ENCODE measurements at places on chromosomes 1 and 21.

GRCh38 chr1:205065666-205066065, 18.6 kb downstream of the TMEM81 start:
- no peak for DNase-seq

DNA sequence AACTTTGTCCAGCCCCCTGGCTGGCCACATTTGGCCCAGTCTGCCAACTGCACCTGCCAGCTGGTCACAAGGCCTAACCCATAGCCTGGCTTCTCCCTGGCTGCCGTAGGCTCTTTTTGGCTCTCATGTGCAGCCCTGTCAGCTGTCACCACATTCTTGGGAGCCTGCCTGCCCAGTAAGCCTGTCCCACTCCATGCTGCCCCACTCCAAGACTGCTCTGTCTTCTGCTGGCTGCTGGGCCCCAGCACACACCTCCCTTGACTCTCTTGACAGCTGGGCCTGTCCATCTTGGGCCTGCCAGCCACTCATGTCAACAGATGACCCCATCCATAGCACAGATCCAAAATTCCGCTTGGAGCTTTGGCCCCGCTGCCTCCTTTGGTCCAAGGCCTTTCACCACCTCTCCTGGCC, 74.3 kb upstream of the EDN2 start:
- DNase-seq = no peak

DNA sequence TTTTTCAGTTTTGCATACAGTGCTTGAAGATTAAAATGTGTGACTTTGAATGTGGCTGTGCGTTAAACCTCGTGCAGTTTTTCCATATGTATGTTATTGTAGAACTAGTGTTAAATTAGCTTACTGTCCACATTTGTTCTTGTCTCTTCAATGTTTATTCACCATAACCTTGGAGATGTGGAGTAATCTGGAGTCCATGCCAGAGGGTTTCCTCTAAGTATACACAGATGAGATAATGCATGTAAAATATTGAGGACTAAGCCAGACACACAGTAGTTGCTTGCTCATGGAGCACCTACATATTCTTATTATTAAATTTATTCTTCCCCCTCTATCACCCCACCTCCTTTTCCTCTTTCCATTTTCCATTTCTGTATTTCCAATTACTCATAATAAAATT, 7.7 kb upstream of the GIPC2 start:
- no peak for DNase-seq

GRCh38 chr1:153652805-153653500, 5.5 kb upstream of the SNAPIN start:
- DNase-seq = no peak

- DNase-seq = no peak
Measured at GRCh38 chr1:8533907-8534306, 216.0 kb downstream of the SLC45A1 start.

GRCh38 chr1:88058205-88058604, 625.9 kb upstream of the PKN2 start:
- DNase-seq = no peak

- no peak for DNase-seq
Measured at GRCh38 chr1:181073638-181074037, 14.9 kb upstream of the IER5 start.

DNA sequence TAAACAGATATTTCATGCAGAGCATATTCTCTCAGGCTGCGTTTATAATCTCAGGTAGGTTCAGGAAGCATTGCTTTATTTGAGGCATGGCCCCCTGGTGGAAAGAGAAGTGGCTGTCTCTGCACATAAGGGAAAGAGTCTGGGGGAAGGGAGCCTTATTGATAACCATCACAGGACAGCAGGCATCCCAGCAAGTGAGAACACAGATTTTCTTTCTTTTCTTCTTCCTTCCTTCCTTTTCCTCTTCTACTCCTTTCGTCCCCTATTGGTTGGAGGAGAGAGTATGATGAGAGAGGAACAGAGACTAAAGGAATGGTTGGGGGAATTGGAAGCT, 21.9 kb downstream of the TSNAX start:
- peak; percentile 7 for DNase-seq

DNA sequence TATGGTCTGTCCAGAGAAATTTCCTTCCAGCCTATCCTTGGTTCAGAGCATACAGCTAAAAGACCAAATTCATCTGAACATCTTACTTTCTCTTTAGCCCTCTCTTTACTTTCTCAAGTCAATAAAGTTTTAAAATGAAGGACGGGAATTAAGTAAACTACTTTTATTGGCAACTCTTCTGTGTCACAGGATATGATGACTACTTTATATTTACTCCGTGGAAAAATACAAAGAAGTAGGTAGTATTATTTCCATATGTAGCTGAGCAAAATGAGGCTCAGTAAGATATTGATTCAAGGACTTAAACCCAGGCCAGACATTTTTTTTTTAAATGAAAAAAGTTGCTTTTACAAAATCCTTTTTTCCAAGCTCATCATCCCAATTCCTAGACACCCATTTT, 151.2 kb upstream of the DPYD start:
- DNase-seq = no peak

GRCh38 chr1:230910755-230911117, 42.4 kb upstream of the C1orf198 start:
- no peak for DNase-seq

DNA sequence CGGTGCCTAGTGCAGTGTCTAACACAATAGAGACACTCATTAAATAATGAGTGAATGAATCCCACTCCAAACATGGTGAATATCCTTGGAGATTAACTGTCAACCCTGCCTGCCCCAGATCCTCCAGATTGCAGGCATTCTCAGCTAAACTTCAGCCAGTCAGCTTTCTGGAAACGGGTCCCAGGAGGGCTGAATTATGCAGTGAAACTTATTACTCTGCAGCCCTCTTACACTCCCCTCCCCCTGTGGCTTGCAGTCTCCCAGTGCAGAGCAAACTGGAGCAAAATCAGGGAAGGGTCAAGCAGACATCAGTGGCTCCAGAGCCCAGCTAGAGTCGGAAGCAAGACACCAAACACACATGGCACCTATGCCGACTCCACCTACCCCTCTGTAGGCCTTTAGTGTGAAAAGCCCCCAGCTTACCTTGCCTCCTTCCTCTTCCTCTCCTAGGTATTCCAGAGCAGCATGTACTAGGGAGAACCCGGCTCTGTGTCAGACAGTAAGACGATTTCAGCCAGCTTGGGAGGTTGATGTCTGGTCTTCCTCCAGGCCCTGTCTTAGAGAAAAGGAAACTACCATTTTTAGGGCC, 6.5 kb upstream of the RGS16 start:
- DNase-seq = no peak

GRCh38 chr1:56563568-56563967, 15.8 kb downstream of the PLPP3 start:
- no peak for DNase-seq

GRCh38 chr21:28336314-28336713, 656.4 kb downstream of the LTN1 start:
- DNase-seq = peak; percentile 30

DNA sequence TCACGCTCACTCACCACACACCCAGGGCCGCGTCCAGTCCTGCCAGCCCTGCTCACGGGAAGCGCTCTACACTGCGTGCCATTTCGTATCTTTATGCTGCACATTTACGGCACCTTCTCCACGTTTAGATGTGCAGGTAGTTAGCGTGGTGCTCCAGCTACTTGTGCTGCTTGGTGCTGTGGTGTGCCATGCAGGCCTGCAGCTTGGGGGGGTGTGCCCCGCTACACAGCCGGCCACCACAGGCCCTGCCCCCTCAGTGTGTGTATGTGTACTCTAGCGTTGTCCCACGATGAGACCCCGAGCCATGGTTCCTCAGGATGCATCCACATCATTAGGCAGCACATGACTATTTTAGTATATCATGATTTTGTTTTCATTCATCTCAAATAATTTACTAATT, 38.3 kb downstream of the SNAP47 start:
- DNase-seq = no peak

DNA sequence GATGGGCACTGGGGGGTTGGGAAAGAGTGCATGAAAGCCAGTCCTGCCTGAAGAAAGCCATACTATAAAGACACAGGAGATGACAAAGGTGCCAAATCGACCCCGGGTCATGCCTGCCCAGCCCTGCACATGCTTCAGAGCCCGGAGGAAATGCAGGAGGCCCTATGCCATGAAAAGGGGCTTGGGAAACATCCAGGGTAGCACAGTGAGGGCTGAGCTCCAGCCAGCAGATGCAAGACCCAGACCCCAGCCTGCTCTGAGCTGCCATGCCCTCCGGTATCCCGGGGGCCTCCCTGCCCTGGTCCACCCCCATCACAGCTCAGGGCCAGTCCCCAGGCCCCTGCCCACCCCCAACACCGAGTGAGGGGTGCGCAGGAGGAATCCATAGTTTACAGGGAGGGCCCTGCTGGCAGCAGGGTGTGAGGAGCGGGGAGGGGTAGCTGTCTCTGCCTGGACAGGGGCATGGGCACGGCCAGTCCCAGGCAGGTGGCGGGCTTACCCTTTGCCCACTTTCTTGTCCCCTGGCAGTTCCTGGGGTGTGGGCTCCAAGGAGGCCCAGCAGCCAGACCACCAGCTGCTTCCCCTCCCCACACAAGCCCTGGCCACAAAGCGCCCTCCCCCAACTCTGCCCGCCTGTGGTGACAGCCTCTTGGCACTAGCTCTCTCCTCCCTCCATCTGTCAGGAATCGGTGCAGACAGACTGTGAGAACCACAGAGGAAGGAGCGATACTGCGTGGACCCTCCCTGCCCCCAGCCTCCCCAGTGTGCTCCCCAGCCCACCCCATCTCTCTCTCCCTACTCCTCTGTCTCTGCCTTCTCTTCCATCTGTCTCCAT, 16.8 kb downstream of the LRP8 start:
- DNase-seq = no peak

DNA sequence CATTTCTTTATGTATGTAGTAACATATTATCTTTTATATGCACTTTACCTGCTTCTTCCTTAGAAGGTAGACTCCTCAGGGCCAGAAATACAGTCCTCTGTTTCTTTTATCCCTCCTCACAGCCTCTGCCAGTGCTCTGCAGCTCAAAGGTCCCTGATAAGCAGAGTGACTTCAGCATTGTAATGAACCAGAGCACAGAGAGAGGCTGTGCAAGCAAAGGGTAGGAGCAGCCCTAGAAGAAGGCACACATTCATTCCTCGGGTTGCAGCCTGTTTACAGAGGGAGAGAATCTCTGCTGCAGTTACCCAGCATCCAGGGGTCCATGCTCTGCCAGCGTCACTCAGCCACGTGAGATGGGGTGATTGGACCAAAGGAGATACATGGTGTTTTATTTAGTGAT, 101.1 kb downstream of the RHOU start:
- DNase-seq = no peak

DNA sequence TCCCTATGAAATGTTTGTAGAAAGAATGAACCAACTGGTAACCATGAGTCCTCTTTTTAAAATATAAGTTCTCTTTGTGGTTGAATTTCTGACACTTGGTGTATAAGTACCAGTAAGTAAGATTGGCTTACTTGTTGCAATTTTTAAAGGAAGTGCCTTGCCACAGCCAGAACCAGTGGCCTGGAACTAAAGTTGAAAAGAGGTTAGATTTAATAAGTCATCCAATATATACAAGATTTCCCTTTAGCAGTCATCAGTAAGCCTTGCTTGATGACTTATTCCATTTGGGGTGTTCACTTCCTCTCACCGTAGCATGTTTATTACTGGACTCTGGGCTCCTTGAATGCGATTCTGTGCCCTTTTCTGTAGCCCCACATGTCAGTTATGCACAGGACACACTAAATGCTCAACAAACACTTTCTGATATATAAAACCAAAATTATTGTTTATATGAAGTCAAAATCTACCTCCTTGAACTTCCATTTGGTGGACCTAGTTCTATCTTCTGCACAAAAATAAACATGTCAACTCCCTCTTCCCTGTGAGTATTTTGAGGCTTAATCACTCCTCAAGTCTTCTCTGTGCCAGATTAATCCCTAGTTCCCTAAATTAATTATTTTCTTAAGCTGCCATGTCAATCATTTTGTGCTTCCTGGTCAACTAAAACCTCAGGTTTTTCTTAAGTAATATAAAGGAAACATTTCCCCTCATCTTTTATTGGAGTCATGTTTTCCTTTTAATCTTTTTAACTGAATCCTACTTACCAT, 218.1 kb downstream of the ST6GALNAC3 start:
- no peak for DNase-seq

GRCh38 chr1:107460035-107460434, 319.2 kb downstream of the NTNG1 start:
- DNase-seq = no peak

DNA sequence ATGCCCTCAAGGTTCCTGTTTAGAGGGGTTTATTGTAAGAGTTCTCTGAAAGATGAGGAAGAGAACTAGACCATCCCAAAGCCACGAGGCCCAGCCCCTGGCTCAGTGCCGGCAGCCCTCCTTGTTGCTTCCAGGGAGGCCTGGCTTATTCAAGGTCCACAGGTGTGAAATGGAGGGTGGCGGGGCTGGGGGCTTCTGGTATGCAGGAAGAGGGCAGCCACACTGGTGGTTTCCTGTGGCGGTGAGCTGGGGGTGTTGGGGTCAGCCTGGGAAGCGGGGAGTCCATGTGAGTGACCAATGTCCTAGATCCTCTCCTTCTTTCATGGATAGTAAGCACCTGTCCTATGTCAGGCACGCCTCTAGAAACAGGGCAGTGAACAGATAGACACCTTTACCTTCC, 138.2 kb downstream of the CAMTA1 start:
- DNase-seq = no peak

DNA sequence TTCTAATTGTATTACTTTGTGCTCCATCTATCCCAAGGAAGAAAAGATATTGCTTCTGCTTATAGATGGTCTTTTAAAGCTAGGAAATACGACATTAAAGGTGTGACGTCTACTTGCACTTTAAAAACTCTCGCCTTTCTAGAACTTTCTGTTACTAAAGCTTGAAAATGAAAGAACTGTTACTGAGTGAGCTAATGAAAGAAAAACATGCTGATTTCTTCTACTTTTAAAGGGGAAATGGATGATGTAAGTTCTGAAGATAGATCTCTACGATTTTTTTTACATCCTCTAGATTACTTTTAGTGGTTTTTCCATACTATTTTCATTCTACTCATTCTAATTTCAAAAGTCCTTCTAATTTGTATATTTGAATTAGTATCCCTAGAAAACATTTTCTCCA, 387.5 kb downstream of the USP25 start:
- no peak for DNase-seq

DNA sequence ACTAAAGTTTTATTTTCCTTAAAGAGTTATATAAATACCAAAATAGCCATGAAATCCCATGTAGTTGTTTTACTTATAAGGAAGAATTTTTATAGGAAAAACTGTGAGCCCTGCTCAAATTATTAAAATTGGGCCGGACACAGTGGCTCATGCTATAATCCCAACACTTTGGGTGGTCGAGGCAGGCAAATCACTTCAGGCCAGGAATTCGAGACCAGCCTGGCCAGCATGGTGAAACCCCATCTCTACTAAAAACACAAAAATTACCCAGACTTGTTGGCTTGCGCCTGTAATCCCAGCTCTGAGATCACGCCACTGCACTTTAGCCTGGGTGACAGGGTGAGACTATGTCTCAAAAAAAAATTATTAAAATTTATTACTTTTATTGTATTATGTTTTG, 149.3 kb downstream of the MRPL39 start:
- DNase-seq = no peak
